Effector CD4-positive, alpha-beta T cell (primary cell): ENCODE measurements at places on chromosomes 5 and 9.

- DNase-seq, result no peak
Observed at GRCh38 chr9:107780960-107781359, 291.4 kb upstream of the KLF4 start.

- DNase-seq, result no peak
Observed at GRCh38 chr9:14197325-14197858, 116.5 kb downstream of the NFIB start.

DNA sequence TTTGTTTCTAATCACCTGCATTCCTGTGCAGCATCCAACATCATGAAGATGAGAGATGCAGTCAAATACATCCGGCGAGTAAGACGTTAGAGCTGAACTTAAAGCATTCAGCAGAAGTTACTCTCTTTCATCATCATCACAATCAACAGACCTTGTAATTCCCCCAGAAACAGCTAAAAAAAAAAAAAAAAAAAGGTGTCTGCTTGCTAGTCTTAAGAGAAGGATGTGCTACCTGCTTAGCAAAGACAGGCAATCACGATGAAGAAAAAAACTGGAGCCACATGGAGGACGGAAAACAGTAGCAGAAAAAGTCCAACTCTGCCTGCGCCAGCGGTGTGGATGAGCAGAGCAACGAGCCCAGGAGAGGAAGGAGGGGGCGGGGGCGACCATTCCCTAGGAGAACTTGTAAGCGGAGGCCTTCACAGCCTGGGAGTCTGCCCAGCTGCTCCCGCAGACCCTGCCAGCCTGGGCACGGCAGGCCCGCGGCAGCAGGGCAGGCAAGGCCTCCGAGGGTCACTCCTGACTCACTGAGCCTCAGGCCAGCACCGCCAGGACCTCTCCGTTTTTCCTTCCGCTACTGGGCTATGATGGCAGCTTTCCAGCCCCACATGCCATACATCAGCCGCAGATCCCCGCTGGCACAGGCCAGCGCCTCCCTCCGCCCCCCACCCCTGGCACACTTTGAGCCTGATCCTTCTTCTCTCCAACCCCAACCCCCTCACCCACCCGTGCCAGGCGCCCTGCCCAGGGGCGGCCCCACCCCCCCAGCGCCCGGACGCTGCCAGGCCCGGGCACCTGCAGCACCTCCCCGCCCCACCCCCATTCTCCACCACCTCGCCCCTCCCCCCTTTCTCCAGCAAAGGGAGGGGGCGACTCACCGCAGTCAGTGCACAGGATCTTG is 1.4 kb downstream of the NRG2 start:
- no peak for DNase-seq

DNA sequence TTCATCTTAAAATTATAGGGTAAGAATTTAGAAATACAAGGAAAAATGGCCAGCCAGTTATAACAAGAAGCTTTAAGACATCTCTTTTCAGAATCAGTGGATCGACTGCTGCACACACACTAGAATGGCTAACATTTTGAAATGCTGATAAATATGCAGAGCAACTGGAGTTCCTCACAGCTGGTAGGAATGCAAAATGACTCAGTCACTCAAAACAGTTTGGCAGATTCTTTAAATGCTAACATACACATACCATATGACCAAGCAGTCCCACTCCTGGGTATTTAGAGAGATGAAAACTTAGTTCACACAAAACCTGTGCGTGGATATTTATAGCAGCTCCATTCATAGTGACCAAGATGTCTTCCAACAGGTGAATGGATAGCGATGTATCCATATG is 23.2 kb upstream of the PSAT1 start:
- no peak for DNase-seq
